ENCODE measurements at places on chromosomes 7 and 10. TPM values are rescaled to one million over a fixed set of nuclear protein-coding genes. Genes with fewer than 3 reads are reported as not detected.

The EZH2 gene
- 1.5 TPM for total RNA-seq

The KIAA1217 gene
- total RNA-seq: 152 TPM

The INHBA gene
- 0.56 TPM for total RNA-seq

The AASS gene
- total RNA-seq: 9.8 TPM

DNA sequence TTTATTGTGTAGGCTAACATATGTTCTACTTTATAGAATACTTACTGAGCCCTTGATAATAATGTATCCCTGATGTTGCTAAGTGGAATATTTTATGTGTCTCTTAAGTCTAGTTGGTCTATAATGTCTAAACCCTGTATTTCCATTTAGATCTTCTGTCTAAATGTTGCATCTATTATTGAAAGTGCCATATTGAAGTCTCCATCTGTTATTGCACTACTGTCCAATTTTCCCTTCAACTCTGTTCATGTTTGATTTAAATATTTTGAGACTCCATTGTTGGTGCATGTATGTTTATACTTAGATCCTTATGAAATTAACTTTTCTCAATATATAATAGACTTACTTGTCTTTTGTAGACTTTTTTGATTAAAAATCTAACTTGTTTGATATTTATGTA lies 924.5 kb upstream of the KCND2 start:
- DNase-seq: no peak

DNA sequence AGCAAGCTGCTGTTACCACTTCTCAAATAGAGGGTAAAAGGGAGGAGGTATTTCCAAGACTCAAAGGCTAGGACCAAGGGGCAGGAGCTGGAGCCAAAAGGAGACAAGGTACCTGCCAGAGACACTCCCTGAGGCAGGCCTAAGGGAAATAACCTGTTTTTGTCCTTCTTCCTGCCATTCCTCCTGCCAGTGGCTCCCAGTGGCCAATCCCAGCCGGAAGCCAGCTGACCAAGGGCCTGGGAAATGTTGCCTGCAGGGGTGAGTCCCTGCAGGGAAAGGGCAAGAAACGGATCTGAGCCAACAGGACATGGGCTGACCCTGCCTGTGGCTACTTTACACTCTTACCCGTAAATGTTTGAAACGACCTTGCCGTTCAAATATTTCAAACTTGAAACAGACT lies 3.5 kb downstream of the CYTH3 start:
- no peak for DNase-seq
